Activated CD4-positive, alpha-beta T cell treated with anti-CD3 and anti-CD28 coated beads for 36 hours (primary cell): ENCODE measurements at places on chromosomes 1 and 21.

DNA sequence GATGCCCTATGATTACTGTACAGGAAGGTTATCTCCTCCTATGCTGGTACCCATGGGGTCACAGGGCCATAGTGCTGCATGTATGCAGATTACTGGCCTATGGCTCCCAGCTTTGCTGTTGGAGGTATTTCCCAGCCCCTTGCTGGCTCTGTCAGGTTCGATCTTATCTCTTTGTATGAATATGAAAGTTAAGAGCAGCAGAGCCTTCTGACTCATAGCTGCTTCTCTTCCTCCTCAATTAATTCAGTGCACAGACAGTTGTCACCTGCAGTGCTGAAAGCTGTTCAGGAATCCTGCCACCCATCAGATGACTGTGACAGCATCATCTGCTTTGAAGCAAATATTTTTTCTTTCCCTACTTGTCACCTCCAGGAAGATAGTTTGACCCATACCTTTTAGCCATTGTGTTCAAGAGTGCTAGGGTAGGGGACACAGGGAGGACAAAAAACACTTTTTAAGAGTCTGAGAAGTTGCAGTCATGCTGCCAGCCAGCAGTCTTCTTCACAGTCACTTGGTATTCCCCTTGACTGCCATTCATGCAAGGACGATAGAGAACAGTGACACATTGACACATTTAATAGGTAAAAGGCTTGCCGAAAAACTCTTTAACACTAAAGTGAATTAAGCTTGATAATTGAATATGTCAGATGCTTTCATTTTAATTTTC lies 73.1 kb downstream of the KIF1B start:
- DNase-seq, result peak; percentile 62

- DNase-seq, result no peak
These were observed 20.7 kb downstream of the TRIM33 start for GRCh38 chr1:114490274-114490693.

DNA sequence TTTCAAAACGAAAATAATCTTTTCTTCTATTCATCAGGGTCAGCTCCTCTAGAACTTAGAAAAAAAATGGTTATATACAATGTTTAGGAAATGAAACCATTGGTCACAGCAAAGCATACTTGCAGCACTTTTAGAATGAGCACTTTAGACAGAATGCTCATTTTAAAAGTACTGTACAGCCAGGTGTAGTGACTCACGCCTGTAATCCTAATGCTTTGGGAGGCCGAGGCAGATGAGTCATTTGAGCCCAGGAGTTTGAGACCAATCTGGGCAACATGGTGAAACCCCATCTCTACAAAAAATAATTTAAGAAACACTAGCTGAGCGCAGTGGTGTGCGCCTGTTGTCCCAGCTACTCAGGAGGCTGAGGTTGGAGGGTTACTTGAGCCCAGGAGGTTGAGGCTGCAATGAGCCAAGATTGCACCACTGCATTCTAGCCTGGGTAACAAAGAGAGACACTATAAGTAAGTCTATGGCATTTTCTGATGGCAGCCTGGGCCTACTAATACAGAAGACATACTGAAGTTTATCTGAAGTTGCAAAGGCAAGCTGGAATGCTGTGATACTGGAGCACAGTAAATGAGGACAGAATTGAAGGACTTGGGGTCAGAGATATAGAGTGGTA lies 48.9 kb upstream of the ZNF326 start:
- DNase-seq, result peak; percentile 33

- no peak for DNase-seq
These were observed 43.2 kb downstream of the HHAT start for GRCh38 chr1:210371916-210372315.
